NCI-H187 (cell line): ENCODE measurements at places on chromosomes 6 and 20.

DNA sequence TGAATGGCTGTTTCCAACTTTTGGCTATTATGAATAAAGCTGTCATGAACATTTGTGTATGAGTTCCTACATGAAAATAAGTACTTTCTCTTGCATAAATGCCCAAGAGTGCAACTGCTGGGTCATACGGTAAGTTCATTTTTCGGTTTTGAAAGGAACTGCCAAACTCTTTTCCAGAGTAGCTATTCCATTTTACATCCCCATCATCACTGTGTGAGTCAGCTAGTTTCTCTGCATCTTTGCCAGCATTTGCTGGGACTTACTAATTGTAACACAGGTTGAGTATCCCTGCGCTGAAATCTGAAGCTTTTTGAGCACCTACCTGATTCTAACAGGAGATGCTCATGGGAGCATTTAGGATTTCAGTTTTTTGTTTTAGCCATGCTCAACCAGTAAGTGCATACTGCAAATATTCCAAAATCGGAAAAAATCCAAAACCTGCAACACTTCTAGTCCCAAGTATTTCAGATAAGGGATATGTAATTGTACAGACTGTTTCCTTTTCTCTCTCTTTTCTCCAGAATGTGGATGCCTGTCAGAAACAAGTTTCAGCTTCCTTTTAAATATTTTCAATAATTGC, 118.4 kb downstream of the DTNBP1 start:
- no peak for DNase-seq

- DNase-seq = no peak
These were observed 301.3 kb upstream of the TCF21 start for GRCh38 chr6:133587546-133588160.

GRCh38 chr6:168451805-168452517, 11.0 kb downstream of the SMOC2 start:
- no peak for DNase-seq

- no peak for DNase-seq
These were observed 97.2 kb downstream of the KIF16B start for GRCh38 chr20:16476032-16476431.
